Thoracic aorta (tissue), 2 donors: ENCODE measurements at places on chromosomes 16 and 17. TPM values are rescaled to one million over a fixed set of nuclear protein-coding genes. Genes with fewer than 3 reads are reported as not detected.

DNA sequence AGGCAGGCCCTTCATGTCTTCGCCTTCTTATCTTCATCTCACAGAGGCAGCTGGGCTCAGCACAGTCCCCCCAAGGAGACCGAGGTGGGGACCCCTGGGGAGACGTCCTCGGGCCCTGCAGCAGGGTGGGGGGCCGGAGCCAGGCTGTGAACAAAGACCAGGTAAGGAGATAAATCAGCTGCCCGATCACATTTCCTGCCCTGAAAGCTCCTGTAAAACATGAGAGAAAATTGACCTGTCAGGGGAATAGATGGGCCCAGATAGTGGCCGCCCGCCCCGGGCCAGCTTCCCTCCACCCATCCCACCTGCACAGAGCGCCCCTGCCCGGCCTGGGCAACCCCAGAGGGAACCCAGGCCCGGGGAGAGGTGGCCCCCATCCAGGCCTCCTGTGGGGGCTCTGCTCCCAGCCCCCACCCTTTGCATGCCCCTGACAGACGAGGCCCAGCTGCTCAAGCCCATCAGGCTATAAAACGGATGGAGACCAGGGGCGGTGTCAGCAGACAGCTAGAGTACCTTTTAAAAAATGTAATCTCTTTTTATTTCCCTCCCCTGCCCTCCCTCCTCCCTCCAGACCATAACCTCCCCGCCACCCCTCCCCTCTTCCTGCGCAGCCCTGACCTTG, 18.8 kb upstream of the SLC38A10 start:
- no peak for DNase-seq

- DNase-seq: no peak
Observed at GRCh38 chr17:77884019-77884418, 74.5 kb upstream of the TNRC6C start.

The WNK4 gene
- not detected for total RNA-seq

GRCh38 chr16:63461248-63461841, 1425.1 kb upstream of the CDH8 start:
- DNase-seq: no peak

The CES4A gene
- total RNA-seq: 9.5 TPM
